ENCODE measurements at places on chromosomes 13 and 19. TPM values are rescaled to one million over a fixed set of nuclear protein-coding genes. Genes with fewer than 3 reads are reported as not detected.

GRCh38 chr19:31260171-31260933 is 88.9 kb downstream of the TSHZ3 start:
- no peak for DNase-seq

- DNase-seq, result no peak
These were observed 30.5 kb downstream of the ZSWIM4 start for GRCh38 chr19:13825489-13826441.

Gene HCN2
- total RNA-seq, result not detected

DNA sequence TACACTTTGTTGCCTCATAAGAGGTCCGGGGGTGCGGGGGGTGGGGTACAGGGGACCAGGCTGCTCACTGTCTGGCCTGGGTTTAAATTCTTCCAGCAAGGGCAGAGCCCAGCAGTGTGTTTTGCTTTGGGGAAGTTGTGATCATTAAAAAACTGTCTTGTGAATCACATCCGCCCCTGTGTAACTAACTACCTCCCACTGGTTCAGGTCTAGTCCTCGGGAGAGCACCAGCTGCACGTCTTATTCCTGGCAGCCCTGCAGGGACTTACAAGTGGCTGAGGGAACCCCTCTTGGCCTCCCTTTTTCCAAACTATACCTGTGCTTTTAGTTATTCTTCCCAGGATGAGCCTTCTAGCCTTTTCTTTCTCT is 127.5 kb downstream of the SIPA1L3 start:
- DNase-seq, result no peak

DNA sequence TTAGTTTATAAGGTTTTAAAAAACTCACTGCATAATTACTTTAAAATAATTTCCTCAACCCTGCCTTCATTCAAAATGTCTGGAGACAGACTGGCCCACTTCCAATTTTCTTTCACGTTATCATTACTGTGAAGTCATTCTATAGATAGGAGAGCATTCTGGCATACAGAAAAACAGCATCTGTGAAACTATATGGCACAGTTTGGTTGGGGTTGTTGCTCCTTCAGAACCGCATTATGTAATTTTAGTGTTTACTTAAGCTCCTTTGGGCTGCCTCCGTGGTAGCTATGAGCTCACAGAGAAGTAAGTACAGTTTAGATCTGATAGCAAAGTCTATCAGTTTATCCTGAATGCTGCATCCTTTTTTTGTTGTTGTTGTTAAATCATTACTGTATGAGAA is 104.3 kb downstream of the KCNRG start:
- DNase-seq, result no peak

Gene PALM3
- total RNA-seq, result not detected

Gene ZNF577
- 30.4 TPM for total RNA-seq

Gene MBD3L2
- not detected for total RNA-seq

- DNase-seq, result no peak
These were observed 45.3 kb downstream of the ZNF729 start for GRCh38 chr19:22331521-22331920.

GRCh38 chr19:17835182-17836006 is 12.4 kb downstream of the JAK3 start:
- no peak for DNase-seq

Gene ZSCAN18
- total RNA-seq, result 102 TPM

GRCh38 chr19:58479303-58479702 is 3.2 kb downstream of the ZNF446 start:
- DNase-seq, result no peak

Gene OR10H1
- total RNA-seq, result not detected

DNA sequence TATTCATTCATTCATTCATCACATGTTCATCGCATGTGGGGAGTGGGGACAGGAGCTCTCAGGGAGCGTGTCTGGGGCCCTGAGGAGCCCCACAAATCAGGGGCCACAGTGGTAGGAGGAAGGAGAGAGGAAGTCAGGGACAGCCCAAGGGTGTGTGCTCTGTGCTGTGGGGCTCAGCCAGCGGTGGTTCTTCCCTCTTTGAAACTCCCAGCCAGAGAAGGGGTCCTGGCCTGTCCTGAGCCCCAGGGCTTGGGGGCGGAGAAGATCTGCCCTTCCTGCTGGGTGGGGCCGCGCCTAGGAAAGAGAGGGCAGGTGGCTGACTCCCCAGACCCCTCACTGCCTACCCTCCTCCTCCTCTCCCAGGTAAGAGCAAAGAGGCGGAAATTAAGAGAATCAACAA is 14.6 kb downstream of the AP2A1 start:
- DNase-seq, result no peak

Gene SGCG
- total RNA-seq, result 3.4 TPM

DNA sequence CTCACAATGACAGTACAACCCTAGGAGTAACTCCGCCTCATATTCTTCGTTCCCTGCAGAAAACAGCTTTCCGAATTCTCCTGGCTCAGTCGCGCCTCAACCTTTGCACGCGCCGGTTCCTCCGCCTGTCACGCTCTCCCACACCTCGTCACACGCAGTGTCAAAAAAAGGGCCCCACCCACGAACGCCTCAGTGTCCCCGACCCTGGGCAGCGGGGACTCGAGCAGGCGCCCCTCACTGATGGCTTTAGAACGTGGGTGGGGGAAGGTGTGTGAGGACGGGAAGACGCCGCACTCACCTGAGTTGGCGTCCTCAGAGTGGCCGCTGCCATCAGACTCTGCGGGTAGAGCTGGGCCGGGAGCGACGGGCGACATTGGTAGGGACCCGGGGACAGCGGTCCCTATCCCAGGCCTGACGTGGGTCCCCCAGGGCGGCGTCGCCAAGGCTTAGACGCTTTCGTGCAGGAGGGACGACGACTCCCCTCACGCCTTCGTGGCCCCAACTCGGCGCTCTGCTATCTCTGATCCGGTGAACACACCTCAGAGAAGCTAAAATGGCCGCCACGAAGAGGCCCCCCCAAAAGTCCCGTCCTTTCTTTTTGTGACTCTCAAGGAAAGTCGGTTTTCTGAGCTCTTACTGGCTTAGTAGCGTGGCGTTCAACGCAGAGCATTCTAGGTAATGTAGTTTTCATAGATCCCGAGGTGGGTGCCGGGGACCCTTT is at the start of gene ZNF154:
Gene ZNF154 (minus strand): TSS at position 564 of the 721 bp plus-strand sequence. CDS start 233 bp downstream, at position 331.
- no peak for DNase-seq

DNA sequence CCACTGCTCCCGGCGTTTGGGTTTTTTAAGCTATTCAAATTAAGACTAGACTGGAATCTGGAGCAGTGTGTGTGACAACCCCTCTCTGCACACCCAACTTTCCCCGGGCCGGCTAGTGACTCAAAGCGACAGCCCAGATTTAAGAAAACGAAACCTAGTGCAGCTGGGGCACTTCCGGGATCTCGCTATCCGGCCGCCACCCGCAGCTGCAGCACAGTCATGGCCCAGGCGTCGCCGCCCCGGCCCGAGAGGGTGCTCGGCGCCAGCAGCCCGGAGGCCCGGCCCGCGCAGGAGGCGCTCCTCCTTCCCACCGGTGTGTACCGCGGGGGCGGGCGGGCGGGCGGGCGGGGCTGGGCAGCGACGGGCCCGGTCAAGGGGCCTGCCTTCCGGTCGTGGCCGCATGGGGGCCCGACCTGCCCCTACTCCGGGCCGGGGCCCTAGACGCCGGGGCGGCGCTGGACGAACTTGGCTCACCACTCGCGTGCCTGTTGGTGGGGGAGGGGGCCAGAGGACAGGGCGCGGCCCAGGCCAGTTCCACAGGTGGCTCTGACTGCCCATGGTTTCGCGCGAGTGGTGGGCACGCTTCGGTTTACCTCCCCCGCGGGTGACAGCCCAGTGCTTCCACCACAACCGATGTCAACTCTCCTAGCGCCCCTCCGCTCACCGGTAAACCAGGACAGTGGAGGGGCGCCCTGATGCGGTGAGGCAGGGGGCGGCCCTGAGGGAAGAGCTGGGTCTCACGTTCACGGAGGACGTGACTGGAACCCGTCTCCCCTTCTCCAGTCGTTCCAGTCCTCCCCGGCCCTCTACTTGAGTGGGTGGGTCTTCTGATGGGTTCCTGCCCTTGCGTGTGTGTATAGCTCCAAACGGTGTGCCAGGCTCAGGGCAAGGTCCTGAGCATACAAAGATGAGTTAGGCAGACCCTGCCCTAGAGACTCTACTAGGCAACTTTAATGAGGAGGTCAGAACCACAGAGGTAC is at the start of gene PHF11:
Gene PHF11 (plus strand): TSS at position 171 of the 980 bp plus-strand sequence. CDS start 49 bp downstream, at position 220.
- DNase-seq, result peak; percentile 76

- DNase-seq, result no peak
These were observed 1.8 kb upstream of the APOE start for GRCh38 chr19:44903602-44904425.

DNA sequence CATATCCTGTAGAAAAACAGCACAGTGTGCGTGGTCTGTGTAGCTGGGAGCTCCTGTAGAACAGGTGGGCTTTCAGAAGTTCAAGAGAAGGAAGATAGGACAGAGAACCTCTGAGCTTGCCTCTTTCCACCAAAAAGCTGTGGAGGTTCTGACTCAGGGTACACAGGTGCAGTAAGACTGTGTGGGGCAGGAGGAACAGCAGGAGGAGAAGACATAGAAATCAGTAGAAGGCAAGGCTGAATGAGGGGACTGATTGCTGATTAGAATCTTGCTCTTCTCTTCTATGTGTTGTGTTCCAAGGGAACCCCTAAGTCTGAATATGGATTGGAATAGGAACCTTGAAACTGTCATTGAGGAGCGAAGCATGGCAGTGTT is 122.7 kb downstream of the AKAP11 start:
- no peak for DNase-seq

DNA sequence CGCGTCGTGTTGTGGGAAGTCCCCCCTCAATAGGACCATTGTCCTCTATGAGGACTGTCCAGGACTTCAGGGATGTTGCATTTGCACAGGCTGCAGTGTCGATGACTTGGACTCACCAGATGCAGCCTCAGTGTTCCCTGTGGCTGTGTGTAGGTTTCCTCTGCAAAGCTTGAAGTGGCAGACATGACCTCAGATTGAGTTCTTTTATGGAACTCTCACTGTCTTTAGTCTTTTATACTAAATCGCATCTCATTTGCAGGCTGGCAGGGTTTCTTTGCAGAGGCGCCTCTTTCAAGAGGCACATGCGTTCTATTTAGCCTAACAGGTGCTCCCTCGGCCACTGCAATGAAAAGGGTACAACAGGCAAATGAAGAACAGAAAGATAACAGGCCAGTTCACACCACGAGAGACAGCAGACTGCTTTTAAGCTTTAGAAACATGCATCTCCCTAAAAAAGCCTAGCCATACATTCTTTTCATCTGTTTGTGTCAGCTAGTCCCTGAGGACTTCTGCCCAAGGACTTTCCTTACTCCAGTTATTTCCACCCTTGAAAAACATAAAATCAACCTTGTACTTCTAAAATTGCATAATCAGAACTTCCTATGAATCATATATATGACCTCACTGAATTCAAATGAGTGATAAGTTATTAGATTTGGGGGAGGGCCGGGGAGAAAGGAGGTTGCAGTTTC is 118.4 kb downstream of the RAB20 start:
- DNase-seq, result no peak

DNA sequence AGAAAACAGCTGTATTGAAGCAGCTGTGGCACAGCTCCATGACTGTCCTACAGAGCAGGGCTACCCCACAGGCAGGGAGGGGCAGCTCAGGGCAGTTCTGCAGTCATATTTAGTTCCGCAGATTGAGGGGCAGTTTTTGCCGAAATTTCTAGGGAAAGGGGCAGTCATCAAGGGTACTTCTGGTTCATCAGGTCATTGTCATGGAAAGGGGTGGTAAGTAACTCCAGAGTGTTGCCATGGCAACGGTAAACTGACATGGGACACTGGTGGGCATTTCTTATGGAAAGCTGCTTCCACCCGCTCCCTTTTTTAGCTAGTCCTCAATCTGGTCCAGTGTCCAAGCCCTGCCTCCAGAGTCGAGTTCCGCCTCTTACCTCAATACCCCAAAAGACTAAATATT is 702.8 kb downstream of the LIG4 start:
- DNase-seq, result no peak

Gene C1QTNF9B
- total RNA-seq, result not detected

- DNase-seq, result no peak
These were observed 21.4 kb downstream of the MAP2K2 start for GRCh38 chr19:4102339-4103079.

DNA sequence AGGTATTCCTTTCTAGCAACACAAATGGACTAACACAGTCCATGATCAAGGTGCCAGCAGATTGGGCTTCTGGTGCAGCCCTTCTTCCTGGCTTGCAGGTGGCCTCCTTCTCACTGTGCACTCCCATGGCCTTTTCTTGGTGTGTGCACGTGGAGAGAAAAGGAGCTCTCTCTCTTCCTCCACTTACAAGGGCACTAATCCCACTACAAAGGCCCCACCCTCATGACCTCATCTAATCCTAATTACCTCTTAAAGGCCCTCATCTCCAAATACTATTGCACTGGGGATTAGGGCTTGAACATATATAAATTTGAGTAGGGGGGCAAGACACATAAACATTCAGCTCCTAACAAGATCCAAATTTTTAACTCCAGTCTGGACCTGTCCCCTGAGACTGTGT is 19.7 kb upstream of the FARP1 start:
- DNase-seq, result no peak

DNA sequence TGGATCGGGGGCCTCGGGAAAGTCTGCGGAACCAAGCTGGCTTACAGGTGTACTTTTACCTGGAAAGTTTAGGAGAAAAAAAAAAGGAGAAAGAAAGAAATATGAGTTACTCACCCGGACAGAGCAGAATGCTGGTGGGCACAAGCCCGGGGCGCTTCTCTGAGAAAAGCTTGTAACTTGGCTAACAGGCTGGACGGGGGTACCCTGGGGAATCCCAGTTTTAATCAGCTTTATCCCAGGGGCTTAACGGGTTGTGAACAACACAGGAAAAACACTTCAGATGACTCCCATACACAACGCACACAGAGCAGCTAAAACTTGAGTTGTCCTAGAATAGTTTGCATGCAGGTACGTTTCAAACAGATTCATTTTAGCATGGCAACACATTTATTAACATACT is 37.3 kb downstream of the KLF2 start:
- no peak for DNase-seq

Gene GPR12
- not detected for total RNA-seq

DNA sequence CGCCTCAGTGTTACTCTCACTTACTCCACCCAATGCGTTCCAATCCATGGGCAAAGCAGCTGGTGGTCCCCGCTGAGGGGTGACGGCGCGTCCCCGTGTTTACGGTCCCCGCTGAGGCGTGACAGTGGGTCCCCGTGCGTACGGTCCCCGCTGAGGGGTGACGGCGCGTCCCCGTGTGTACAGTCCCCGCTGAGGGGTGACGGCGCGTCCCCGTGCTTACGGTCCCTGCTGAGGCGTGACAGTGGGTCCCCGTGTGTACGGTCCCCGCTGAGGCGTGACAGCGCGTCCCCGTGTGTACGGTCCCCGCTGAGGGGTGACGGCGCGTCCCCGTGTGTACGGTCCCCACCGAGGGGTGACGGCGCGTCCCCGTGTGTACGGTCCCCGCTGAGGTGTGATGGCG is 19.5 kb downstream of the CFAP97D2 start:
- DNase-seq, result no peak

Gene ZNF28
- total RNA-seq, result 11.9 TPM

DNA sequence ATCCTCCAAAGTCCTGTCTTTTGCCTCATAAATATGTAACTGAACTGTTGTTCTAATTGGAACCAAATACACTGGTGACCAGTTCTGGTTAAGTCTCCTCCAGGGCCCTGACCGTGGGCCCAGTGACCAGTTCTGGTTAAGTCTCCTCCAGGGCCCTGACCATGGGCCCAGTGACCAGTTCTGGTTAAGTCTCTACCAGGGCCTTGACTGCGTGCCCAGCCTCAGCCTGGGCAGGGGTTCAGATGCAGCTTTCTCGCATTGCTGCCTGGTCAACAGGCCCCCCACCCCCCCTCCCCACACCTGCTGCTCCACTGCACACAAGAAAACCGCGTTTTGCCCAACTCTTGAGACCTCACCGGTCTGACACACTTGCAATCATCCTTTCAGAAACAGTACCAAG is 3.8 kb upstream of the GRTP1 start:
- no peak for DNase-seq
